Activated CD4-positive, CD25-positive, alpha-beta regulatory T cell treated with anti-CD3 and anti-CD28 coated beads, Interleukin-2, amount 50 U/mL, for 72 hours (primary cell): ENCODE measurements at places on chromosomes 7 and 10.

- DNase-seq: no peak
These were observed 62.2 kb upstream of the TES start for GRCh38 chr7:116148108-116148507.

DNA sequence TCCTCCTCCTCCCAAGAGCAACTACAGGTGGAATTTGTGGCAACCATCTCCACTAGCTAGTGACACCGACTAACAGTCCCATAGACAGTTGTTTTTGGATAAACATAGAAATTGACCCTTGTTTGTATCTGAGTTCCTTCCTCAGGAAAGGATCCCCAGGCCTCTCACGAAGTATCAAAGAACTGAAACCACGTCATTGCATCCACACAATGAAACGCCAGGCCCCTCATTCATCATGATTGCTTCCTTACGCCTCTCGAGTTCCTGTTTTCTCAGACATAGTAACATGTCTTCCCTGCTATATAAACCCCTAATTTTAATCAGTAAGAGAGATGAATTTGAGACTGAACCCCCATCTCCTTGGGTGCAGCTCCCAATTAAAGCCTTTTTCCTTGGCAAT is 18.1 kb downstream of the SLC35G1 start:
- no peak for DNase-seq

DNA sequence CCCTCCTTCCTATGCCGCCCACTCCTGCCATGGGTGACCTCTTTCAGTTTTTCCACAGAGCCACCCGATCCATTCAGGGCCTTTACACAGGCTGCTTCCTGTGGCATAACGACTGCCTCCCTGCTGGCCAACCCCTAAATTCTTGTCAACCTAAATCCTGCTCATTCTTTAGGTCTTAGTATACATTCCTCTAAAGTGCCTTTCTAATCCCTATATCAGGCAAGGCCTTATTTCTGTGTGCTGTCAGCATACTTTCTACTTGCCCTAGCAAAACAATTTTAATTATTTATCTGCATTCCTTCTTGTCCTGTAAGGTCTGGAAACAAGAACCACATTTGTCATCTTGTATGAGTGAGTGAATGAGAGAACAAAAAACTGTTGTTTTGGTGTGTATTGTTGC is 132.4 kb downstream of the DNAH11 start:
- no peak for DNase-seq

DNA sequence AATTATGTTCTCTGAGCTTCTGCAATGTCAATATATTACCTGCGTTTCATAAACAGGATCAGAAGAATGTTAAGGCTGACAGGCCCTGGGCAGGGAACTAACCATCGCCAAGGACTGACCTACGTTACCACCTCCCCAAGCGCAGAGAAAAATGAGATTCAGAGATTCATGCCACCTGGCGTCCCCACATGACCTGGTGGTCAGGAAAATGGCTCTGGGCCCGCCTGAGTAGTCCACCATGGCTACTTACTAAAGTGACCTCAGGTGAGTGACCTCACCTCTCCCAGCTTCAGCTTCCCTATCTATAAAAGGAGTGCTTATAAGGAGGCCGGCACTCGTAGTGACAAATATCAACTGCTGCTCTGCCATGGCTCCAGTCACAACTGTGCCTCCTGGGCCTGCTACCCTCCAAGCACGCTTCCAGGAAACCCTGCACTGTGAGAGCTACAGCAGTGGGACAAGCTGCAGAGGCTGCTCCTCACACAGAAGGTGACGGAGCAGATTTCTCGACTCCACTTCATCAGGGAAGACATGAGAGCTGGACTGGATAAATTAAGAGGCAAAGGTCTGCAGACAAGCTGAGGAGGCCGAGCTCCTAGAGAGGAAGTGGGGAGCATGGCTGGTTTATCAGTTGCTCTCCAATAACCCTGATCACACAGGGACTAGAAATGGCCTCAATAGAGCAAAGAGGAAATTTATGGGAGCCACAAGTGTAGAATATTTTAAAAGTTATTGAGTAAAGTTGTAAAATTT is 103.0 kb downstream of the RNF216 start:
- no peak for DNase-seq

DNA sequence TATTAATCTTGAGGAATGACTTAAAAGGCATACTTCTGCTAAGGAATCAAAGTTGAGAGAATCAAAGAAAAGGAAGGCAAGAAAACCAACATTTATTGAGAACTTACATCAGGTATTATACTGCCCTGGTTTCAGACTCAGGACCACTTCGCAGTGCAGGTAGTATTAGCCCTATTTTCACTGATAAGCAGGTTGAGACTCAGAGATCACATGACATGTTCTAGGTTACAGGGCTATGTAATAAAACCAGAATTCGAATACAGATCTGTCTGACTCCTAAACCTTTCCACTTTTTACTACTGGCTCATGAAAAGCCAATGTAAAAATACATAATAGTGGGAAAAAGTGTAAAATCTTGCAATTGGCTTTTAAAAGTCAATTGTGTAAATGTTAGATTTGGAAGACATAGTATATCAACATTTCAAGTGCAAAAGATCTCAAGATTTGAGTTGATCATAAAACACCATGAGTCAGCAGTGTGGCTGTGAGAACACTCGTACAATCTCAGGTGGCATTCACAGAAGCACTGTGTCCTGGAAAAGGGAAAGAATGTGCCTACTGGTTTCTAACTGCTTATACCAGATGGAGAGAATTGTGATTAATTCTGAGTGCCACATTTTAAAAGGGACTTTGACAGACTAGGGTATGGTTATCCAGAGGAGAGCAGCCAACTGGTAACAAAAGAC is 195.8 kb upstream of the MKLN1 start:
- DNase-seq: no peak

DNA sequence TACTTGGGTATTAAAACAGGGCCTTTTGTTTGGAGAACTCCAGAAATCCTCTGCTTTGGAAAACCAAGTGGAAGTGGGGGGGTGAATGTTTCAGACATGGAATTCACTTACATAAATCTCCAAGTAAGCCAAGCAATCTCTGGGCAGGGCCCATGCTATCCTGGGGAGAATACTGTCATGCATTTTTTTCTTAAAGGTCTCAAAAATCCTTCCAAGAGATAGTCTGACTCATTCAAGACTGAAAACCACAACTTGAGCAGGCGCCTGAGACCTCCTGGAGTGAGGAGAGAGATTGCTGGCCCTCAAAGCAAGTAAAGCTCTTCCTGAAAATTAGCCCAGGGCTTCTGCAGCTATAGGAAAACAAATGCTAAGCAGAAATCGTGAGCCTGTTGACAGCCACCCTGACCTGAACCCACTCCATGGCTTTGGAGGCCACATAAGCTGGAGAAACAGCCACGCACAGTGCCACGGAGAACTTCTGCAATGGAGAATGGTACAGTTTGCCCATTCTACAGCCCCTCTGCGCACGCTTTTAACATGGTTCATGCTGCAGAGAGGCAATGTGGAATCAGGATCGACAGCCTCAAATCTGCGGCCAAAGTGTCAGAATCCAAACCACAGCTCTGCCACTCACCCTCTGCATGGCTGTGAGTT is 203.1 kb upstream of the AUTS2 start:
- DNase-seq: no peak

DNA sequence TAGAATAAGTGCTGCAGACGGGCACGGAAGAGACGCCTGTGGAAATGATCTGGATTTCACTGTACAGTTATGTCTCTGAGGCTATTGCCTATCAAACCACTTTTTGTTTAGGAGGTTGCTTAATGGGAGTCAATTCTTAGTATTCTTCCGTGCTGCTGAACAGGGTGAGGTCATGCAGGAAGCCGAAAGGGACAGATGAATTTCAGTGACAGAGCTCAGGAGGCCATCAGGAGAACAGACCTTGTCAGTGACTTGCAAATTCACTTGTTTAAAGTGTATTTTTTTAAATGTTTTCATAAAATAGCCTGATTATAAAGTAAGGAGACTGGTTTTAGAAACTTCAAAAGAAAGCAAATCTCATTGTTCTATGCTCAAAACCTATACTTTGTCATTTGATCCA is 58.9 kb downstream of the XRCC2 start:
- no peak for DNase-seq

DNA sequence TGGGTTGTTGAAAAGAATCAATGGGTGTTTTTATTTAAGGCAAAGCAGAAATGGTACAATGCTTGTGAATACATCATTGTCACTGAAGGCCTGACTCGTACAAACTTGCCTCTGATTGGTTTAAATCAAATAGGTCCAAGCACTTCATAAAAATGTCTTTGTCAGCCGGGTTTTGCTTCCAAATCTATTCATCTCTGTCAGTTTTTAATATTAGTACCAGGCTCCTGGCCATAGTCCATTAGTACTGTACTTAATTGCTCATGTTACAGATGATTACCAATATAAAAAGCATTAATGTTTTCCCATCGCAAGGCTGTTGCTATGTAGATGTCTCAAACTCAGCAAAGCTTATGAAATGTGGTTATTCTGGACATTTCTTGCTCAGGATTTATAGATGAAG is 171.9 kb downstream of the ARID5B start:
- no peak for DNase-seq

DNA sequence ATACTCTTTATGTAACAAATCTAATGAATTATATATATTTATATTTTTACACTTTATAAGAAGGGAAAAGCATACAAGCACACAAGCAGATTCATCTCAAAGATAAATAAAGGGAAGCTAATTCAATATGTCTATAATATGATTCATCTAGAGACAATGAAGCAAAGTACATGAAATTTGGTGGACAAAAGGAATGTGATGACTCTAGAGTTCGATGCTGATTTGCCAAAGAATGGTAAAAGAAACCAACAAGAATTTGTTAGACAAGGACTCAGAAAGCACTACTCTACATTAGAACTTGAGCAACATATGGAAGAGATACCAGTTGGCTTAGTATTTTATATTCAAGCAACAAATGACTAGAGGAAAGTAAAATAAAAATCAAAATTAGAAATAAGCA is 536.5 kb upstream of the TEX47 start:
- no peak for DNase-seq

DNA sequence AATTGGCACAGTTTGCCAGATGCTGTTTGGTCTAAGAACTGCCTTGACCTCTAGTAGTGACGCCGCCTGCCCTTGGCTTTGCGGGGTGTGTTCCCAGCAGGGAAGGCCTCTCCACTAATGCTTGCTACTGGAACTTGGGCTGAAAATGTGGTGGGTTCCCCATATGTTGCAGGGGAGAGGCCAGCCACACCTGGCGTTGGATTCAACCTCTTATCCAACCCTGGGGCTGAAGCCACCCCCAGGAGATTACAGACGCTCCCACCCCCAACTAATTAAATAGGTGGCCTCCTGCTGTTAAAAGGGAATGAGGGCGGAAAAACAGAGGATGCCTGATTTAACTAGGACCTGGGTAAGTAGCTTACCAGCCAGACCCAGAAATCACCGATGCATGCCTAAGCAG is 19.2 kb upstream of the ATOH7 start:
- no peak for DNase-seq

- DNase-seq: no peak
These were observed 60.0 kb downstream of the CHN2 start for GRCh38 chr7:29254591-29254990.

GRCh38 chr7:38478404-38478803 is 152.8 kb downstream of the AMPH start:
- no peak for DNase-seq

- no peak for DNase-seq
These were observed 205.7 kb downstream of the EBF3 start for GRCh38 chr10:129758207-129759021.

DNA sequence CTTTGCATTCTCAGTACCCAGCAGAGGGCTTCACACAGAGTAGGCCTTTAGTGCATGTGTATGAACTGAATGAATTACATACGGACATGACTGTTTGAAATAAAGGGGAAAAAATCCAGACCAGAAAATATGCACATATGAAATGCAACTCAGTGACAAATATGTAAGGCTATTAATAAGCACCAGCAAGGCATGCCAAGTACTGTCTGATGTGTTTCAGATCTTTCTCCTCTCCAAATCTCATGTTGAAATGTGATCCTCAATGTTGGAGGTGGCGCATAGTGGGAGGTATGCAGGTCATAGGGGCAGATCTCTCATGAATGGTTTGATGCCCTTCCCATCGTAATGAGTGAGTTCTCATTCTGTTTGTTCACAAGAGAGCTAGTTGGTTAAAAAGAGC is 87.3 kb upstream of the TOMM7 start:
- DNase-seq: no peak

- no peak for DNase-seq
These were observed 57.1 kb upstream of the RHOBTB1 start for GRCh38 chr10:61000769-61001730.

DNA sequence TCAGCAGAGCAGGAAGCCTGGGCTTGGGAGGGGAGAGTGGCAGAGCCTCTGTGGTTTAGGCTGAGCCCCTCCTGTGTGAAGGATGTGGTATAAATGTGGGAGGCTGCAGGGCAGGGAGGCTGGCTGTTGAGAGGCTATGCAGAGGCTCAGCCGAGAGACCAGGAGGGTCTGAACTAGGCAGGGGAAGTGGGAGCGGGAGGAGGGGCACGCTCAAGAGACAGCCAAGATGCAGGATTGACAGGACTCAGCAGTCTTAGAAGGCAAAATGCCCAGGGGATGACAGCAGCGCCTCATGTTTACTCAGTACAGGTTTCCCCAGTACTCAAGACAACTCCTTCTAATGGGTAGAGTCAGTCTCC is 24.3 kb downstream of the BTBD16 start:
- no peak for DNase-seq

- no peak for DNase-seq
These were observed 57.7 kb upstream of the KCNIP2 start for GRCh38 chr10:101901340-101901739.

- no peak for DNase-seq
These were observed 138.3 kb downstream of the DOCK4 start for GRCh38 chr7:112067632-112068540.

GRCh38 chr10:13146379-13146778 is 15.0 kb upstream of the MCM10 start:
- DNase-seq: no peak

DNA sequence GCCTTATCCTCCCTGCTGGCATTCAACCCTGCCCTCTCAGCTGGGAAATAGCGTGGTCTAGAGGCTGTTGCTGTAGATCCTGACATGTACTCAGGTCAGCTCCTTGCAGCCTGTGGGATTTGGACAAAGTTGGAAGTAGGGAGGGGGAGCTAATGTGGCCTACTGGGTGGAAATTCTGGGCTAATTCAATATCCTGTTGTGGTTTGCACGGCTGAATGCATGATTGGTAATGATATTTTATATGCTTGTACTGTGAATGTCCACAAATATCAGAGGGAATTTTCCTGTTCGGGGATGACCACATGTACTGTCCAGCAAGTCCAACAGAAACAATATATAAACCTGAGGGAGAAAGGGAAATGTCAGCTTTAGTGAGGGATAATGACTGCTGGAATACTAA is 22.1 kb upstream of the NPVF start:
- no peak for DNase-seq

GRCh38 chr10:84190621-84191020 is 3.7 kb upstream of the CDHR1 start:
- no peak for DNase-seq

- no peak for DNase-seq
These were observed 1.8 kb downstream of the GOLGA7B start for GRCh38 chr10:97851341-97852001.

GRCh38 chr7:135206941-135207391 is 4.4 kb downstream of the WDR91 start:
- DNase-seq: no peak

- no peak for DNase-seq
These were observed 134.9 kb upstream of the CACNA2D1 start for GRCh38 chr7:82578430-82578829.

- no peak for DNase-seq
These were observed 71.7 kb downstream of the CREB5 start for GRCh38 chr7:28483908-28484605.

GRCh38 chr10:36592964-36593363 is 532.4 kb upstream of the ANKRD30A start:
- DNase-seq: no peak
